ENCODE measurements at places on chromosomes 11 and 22.

GRCh38 chr11:66728693-66729385 lies at the start of gene SPTBN2:
TSS of gene SPTBN2 (minus strand) at chr11:66729216. CDS start at chr11:66721240, 7,976 bp downstream.
- no peak for DNase-seq

GRCh38 chr11:7600205-7600775 lies 73.0 kb downstream of the CYB5R2 start:
- no peak for DNase-seq

DNA sequence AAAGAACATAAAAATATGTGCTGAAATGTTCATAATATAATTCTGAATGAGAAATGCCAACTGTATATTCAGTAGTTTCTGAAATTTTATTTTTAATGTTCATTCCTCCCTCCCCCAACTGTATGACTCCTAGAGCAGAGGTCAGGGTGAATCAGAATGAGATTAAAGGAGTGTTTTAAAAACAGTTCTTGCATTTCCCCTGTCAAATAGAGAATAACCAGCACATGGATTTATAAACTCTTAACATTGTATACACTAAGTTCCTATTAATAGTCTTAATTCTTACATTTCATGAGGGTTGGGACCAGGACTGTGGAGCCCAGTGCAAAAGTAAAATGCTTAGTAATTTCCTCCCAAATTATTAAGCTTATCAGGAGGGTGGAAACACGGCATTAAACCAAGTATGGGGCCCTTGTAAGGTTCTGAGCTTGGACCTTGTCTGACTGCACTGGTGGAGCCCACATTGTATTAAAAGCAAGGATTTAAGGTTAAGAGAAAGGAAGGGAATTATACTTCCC lies 474.6 kb upstream of the RAG2 start:
- no peak for DNase-seq

DNA sequence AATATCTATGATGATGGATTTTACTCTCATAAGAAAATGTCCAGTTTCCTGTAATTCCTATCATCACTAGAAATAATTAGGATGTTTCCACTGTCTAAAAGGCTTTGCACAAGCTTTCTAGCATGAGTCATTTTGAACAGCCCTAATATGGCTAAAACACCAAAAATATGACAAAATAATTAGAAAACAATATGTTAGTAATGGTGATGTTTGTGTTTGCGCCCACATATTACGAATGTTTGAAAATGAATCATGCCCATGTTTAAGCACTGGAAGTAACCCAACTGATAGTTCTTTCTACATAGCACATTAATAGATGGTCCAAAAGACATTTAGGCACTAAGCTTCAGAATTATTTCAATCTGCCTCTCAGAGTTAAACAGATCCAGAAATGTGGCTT lies 96.0 kb downstream of the TRPC6 start:
- no peak for DNase-seq

DNA sequence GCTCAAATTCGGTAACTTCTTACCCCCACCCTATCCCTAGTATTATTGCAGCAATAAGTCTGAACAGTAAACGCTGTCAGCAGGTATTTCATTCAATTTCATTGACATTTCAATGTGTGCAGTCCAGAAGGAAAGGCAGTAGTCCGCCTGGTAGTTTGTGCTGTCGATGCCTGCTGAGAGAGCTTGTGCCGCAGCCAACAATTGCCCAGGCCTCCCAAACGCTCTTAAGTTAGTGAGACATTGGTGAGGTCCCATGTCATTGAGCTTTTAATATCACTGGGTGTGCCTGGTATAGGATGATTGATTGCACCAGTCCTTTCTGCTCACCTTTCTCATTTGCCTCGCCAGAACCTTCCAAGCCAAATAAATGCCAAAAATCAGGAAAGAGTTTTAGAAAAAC lies 28.1 kb downstream of the ALKBH3 start:
- DNase-seq = no peak

- DNase-seq = no peak
Measured at GRCh38 chr11:19073454-19074415, 13.2 kb upstream of the MRGPRX2 start.

- DNase-seq = no peak
Measured at GRCh38 chr11:72048766-72049460, 31.4 kb downstream of the NUMA1 start.

Data from activated T-cell treated with anti-CD3 and anti-CD28 coated beads, Interleukin-2, amount 50 U/mL, for 1 hour (primary cell).